AG08396 (cell line): ENCODE measurements at places on chromosomes 4 and X.
A peak's percentile ranks its signal among the peaks of the same experiment; 100 is the strongest.

DNA sequence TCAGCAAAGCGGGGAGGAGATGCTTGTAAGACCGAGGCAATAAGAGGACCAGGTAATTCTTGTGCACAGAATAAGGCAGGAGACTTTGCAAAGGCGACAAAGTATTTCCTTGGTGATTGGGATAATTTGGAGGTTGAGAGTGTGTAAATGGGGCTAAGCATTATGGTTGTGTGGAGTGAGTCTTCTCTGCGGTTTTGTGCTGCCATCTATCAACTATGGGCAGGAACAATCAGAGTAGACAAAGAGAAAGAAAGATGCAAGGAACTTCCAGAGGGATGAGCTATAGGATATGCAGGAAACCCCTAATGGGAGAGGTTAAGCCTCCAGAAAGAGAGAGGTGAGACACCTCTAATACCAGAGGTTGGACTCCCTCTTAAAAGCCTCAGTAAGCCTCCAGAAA lies 339.8 kb downstream of the PAPSS1 start:
- no peak for DNase-seq

- peak; percentile 40 for DNase-seq
Observed at GRCh38 chr4:86664959-86665358, 70.8 kb downstream of the PTPN13 start.

DNA sequence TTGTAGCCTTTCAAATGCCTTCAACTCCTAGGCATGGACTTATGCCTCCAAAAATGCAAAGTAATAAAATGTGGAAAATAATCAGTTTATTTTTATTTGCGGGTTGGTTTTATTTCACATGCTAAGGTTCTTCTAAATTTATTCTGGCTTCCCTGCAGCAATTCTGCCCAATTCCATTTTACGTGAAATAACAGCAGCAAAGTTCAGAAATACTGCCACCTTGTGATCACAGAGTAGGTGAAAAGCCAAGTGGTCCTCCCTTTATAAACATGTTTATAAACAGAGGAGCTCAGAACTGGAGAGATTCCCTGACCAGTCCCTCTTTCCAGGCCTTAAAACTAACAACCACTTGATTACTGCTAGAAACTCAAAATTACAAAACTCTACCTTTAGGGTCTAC lies 14.7 kb upstream of the DCHS2 start:
- no peak for DNase-seq

DNA sequence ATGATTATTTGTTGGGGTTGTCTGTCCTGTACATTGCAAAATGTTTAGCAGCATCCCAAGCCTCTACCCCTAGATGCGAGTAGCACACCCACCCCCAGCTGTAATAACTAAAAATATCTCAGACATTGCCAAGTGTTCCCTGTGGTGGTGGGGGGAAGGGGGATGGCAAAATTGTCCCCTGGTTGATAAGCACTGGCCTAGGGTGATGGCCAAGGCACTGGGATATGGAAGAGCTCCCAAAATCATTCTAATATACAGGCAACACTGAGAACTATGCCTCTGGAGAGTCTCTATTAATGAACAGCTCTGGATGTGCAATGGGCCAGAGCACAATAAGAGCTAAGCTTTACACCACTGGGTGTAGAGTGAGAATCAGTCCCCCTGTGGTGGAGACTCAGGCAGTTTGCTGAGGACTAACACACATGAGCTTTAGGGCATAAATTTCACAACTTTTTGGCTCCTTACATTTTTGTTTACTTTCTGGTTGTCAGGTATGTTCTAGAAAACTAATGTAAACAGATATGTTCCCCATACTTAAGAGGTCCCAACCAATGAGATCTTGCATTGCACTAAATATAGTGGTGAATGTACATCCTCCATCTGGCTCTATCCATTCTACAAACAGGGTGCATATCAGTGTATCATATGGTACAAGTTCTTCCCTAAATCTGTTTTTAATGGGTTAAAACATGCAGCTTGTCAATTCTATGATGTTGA lies 34.5 kb downstream of the EDNRA start:
- no peak for DNase-seq

DNA sequence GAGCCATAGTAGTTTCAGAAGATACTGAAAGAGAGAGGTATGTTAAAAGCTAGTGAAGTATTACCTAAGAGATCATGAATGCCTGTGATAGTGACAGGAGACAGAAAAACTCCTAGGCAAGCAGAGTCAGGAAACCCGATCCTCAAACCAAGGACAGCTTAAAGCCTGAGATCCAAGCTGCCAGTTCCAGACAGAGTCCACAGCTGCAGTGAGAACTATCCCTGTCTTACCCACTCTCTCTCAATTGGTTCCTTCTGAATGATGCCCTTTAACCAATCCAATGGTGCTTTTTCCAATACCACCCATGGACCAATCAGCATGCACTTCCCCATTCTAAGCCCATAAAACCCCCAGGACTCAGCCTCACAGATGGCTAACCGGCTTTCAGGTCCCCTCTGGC lies 90.4 kb upstream of the PCDH10 start:
- DNase-seq = no peak

- DNase-seq = no peak
Observed at GRCh38 chr4:8587469-8588195, 4.9 kb upstream of the CPZ start.
